ENCODE measurements at places on chromosomes 16 and 17.

GRCh38 chr17:56930739-56931337 lies 17.0 kb upstream of the TRIM25 start:
- no peak for DNase-seq

GRCh38 chr17:20206591-20206990 lies 197.4 kb downstream of the SPECC1 start:
- no peak for DNase-seq

DNA sequence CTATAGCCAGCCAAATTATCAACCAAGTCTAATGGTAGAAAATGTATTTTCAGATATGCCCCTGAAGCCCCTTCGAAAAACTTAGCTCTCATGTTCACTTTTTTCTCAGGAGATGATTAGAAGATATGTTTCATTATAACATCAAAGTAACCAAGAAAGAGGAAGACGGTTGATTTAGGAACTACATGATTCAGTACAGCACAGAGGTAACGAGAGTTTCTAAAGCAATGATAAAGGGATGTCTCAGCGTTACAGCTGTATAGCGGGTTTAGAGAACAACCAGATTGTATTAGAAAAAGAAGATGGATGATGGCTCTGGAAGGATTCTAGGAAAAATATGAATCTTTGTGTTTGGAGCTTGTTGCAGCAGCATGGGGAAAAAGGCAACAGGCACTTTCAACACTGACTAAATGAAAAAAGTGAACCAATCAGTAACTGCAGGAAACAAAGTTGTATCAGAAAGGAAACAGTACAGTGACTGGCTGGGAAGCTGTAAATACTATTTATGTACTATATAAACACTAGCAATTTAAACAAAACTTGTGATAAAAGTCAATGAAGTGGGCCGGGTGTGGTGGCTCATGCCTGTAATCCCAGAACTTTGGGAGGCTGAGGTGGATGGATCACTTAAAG lies 21.5 kb downstream of the MBTD1 start:
- no peak for DNase-seq

GRCh38 chr17:72373910-72374741 lies 253.3 kb downstream of the SOX9 start:
- DNase-seq: no peak

GRCh38 chr16:4064950-4065352 lies 51.3 kb downstream of the ADCY9 start:
- no peak for DNase-seq

GRCh38 chr17:62014526-62014925 lies 50.6 kb downstream of the MED13 start:
- no peak for DNase-seq

GRCh38 chr17:77324227-77324626 lies 183.5 kb downstream of the SEC14L1 start:
- no peak for DNase-seq

GRCh38 chr16:57194512-57194911 lies 8.4 kb downstream of the RSPRY1 start:
- no peak for DNase-seq

DNA sequence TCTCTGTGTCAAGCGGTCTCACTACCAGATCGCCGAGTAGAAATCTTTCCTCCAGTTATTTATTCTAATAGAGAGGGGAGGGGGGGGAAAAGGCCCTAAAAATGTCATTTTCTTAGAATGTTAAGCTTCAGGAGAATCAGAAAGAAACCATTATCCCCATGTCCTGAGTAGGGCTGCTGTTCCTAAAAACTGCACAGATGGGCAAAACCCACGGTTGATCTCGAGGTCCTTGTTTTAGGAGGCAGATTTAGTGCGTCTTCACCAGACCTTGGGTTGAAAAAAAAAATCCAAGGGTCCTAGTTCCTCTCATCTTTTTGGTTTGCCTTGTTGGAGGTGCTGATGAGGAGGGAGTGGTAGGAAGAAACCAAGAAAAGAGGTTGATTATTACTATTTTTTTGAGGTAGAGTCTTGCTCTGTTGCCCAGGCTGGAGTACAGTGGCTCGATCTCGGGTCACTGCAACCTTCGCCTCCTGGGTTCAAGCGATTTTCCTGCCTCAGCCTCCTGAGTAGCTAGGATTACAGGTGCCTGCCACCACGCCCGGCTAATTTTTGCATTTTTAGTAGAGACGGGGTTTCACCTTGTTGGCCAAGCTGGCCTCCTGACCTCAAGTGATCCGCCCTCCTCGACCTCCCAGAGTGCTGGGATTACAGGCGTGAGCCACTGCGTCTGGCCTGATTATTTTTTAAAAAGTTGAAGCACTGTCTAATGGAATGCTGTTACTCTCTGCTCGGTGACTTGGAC lies 1.4 kb downstream of the CBFB start:
- no peak for DNase-seq
